Urinary bladder (tissue), 4 donors: ENCODE measurements at places on chromosomes 4 and X. TPM values are rescaled to one million over a fixed set of nuclear protein-coding genes. Genes with fewer than 3 reads are reported as not detected.

GRCh38 chrX:129980540-129981199 lies 1.8 kb upstream of the BCORL1 start:
- DNase-seq = no peak

GRCh38 chr4:88843067-88843685 lies 145.5 kb upstream of the NAP1L5 start:
- no peak for DNase-seq

GRCh38 chr4:94897023-94897422 lies 139.3 kb downstream of the BMPR1B start:
- no peak for DNase-seq

DNA sequence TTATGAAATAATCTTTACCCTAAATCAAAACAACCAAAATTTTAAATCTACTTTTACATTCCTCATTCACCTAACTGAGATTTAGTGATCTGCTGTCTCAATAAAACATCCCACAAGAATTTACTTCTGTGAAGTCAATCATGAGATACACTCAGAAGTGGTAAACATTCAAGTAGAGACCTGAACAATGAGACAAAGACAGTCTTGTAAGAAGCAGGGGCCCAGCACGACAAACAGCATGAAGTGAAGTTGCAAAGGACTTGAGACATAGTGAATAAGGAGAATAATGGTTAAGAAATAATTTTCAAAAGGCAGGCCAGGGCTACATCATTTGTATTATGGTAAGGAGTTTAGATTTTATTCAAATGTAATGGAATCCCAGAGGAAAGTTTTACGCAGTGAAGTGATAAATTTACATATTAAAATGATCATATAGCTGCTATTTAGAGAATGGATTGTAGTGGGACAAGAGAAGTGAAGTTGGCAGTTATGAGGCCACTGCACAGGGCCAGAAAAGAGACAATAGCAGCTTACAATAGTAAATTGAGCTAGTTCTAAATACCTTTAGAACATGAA lies 101.9 kb downstream of the MAB21L2 start:
- no peak for DNase-seq

DNA sequence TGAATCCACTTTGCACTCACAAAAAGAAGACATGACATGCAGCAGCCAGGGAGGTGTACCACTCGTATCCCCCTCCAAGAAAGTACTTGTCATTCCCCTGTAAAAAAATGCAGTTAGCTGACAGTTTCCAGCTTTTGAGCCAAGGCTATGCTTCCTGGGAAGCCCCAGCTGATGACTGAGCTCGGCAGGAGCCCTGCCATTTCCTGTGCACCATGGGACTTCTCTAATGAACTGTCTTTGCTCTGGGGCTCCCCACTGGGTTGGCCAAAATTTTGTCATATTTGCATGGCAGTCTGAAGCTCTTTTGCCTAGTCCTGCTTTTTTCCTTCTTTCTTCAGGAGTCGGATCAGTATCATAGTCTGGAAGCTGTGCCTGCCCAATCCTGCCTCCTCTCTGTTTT lies 104.5 kb upstream of the MAOA start:
- DNase-seq = no peak

- no peak for DNase-seq
Observed at GRCh38 chr4:168743601-168744000, 246.7 kb downstream of the PALLD start.

GRCh38 chr4:1625600-1626138 lies 58.4 kb downstream of the FAM53A start:
- no peak for DNase-seq

GRCh38 chr4:84498935-84499623 lies at the start of gene NKX6-1:
NKX6-1 (minus strand) TSS chr4:84499292; CDS start chr4:84498228, 1,064 bp downstream.
- DNase-seq = no peak

DNA sequence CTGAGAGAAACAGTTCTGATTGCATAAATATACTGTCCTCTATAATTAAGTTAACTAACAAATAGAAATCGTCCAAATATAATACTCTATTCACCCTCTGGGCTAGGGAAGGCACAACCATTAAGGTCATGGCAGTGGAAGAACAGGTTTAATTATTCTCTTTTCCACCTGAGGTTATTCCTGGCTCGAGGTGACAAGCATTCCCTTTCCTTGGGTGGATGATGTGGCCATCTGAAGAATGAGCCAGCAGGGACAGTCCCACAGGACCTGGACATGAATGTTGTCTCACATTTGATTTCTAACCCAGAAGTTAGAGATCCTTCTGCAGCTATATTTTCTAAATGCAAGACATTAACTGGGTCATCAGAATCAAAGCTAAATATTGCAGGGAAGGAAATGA lies 5.5 kb downstream of the IBSP start:
- no peak for DNase-seq

DNA sequence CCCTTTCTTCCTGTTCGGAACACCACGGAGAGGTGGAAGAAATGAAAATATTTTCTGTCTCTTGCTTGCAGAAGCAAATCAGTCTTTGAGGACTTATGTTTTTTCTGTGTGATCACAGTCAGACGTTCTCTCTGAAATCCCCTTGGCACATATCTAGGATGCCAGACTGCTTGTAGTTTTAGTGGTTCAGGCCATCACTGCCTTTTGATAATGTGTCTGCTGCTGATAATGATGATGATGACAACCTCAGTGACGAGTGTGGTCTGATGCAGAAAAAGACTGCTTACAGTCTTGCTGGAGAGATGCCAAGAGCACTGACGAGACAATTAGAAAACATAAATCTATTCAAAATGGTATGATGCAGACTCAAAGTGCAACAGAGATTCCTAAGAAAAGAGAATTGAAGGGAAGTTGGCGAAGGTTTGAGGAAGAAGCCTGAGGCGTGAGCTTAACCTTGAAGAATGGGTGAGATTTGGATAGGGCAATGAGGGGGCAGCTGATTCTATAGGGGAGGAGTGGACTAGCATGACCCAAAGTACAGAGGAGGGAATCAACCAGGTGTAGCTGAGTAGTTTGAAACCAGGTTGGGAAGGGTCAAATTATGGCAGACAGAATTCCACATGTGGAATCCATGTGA lies 7.9 kb downstream of the RAB33A start:
- no peak for DNase-seq

DNA sequence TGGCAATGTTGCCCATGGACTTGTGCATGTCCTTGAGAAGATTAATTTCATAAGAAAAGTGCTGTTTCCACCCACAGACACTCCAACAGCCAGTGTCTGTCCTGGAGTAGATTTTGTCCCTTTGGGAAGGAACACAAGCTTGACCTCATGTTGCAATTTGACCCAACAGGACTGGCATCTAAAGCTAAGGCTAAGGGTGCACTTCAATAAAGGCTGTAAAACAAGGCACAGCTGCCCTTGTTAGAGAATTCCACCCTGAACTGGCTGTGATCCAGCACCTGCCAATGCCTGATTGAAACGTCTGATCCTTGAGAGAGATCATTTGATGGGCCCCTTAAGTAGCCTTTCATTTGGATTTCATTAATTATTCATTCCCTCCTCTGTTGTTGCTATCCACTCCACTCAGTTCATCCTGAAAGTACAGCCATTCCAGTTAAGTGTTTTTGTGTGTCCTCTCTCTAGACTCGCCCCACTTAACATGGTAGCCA lies 56.2 kb downstream of the CD99L2 start:
- DNase-seq = no peak

GRCh38 chr4:4249866-4250265 lies 1.8 kb upstream of the TMEM128 start:
- no peak for DNase-seq

DNA sequence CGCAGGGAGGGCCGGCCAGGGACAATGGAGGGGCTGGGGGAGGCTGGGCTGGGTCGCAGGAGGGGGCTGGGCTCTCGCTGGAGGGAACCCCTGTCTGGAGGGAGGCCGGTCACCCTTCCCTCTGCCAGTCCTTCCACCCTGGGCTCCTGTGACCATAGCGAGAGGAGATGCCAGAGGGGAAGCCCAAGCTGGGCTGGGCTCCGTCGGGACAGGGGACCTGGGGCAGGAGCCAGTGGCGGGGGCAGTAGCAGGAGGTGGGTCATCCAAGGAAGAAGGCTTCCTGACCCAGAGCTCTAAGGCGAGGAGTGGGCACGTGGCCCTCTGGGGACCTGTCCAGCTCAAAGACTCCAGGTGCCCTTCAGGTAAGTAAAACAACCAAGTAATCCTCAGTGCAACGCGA lies 16.9 kb downstream of the CTAG1B start:
- DNase-seq = no peak

DNA sequence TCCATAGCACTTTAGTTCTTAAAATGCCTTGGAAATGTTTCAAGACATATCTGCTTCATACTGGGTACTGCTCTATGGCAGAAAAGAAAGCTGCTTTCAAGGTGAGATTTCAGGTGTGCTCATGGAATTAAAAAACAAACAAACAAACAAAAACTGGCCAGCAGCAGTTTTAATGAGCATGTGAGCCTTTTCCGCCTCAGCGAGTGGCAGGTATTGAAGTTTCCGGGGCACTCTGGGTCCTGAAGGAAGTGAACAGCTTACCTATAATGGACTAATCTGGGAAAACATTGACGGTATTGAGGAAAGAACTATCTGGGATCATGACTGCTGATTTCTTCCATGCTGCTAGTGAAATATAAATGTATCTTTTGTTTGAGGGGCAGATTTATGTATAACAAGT lies 194.6 kb downstream of the MAML3 start:
- DNase-seq = no peak

DNA sequence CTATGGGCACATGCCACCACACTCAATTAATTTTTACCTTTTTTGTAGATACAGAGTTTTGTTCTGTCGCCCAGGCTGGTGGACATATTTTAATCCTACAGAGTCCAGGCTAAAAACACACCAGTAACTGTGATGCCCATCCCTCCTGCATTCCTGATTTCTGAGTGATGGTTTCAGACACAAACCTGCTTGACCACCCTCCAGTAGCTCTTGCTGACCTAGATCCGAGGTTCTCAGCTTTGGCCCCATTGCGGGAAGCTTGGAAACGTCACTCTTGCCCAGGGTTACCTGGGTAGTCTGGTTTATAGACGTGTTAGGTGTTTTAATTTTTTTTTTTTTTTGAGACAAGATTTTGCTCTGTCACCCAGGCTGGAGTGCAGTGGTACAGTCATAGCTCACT lies 7.5 kb downstream of the CD99 start:
- no peak for DNase-seq

GRCh38 chr4:761739-762138 lies 56.1 kb downstream of the PCGF3 start:
- no peak for DNase-seq

- no peak for DNase-seq
Observed at GRCh38 chr4:5500165-5500564, 208.2 kb downstream of the EVC2 start.

DNA sequence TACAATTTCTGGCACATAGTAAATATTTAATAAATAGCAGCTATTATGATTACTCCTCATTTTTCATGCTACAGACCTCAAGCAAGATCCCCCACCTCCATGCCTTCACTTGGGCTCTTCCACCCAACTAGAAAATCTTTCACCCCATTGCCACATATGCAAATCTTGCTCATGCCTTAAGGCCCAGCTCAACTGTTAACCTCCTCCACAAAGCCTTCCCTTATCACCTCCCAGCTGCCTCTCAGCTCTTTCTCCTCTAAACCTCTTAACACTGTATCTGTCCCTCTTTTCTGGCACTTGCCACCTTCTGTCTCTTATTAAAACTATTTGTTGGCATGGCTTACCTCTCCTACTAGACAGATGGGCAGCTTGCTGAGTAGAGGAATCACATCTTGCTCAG lies 51.5 kb downstream of the PJA1 start:
- no peak for DNase-seq

- no peak for DNase-seq
Observed at GRCh38 chr4:158667651-158668198, 4.0 kb downstream of the C4orf46 start.

- no peak for DNase-seq
Observed at GRCh38 chr4:98387345-98388026, 126.3 kb downstream of the RAP1GDS1 start.

DNA sequence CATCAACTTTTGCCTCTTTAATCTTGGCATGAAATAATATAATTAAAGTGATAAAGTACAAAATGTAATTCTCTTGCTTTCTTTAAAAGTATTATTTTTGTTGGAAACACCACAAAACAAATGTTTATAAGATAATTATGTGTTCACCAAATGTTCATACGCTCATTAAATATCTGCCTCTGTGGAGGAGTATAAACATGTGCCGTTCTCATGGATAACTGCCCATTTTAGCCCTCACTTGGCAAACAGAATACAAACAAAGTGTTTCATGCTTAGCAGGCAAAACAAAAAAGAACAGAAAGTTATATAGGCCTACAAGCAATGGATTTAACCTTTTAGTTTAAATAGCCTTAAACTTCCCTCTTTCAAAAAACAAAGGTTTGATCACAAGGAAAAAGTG lies 800.5 kb upstream of the DIAPH2 start:
- DNase-seq = peak; percentile 1

DNA sequence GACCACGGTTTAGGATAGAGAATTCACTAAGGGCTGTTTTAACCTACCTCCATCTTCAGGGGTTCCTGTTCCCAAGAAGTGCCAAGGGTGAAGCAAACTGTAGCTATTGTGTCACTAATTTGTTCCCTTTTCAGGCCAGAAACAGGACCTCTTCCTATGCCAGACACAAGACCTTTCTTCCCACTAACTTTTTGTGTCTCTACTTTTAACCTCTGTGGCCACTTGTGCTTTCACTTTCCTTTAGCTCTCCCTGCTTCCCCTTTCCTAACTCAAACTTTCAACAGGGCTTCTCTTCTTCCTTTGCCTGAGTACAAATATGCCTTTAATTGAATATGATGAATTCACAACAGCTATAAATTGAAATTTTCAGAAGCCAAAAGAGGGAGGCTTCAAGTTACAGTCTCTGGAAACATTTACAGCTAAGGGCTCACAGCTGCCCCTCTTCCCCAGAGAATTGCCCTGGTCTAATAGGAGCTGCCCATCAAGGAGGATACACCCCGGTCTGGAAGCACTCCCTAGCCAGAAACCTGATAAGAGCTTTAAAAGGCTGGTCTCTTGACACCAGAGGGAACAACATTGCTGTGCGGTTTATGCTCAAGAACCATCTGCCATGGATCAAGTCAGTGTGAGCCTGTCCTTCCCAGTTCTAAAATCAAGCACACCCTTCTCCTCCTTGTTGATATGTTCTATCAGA lies 61.7 kb upstream of the PLS3 start:
- DNase-seq = no peak

DNA sequence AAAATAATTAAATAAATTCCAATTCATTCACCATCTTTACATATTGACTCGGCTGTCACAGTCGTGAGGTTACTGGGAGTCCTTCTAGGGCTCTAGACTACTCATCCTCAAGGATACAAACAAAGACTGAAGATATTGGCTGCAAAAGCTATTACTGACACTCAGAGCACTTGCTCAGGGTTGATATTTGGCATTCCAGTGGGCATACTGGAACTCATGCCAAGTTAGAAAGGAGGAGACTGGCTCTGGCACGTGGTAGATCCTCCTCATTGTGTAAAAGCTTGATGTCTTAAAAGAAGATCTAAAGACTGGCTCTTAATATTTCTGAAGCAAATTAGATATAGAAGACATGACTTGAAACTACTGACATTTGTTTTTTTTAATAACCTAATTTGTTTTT lies 172.7 kb downstream of the GPM6A start:
- no peak for DNase-seq

The RTL9 gene
- 0.10 TPM for polyA plus RNA-seq

The RIBC1 gene
- polyA plus RNA-seq = 1.3 TPM

The BANK1 gene
- 1.5 TPM for polyA plus RNA-seq

The NHS gene
- 4.2 TPM for polyA plus RNA-seq

The STARD8 gene
- polyA plus RNA-seq = 12.4 TPM

The SEPTIN11 gene
- polyA plus RNA-seq = 38.7 TPM

The GPR78 gene
- 0.29 TPM for polyA plus RNA-seq

The BEX2 gene
- polyA plus RNA-seq = 9.8 TPM

The SYTL5 gene
- 0.22 TPM for polyA plus RNA-seq

The FHIP1A gene
- 1.2 TPM for polyA plus RNA-seq

The GPR101 gene
- polyA plus RNA-seq = not detected

The ESX1 gene
- polyA plus RNA-seq = not detected

The MCF2 gene
- 0.08 TPM for polyA plus RNA-seq

The GAGE1 gene
- polyA plus RNA-seq = not detected

The TENM3 gene
- 2.8 TPM for polyA plus RNA-seq
